ENCODE measurements at places on chromosomes 4 and X.
A peak's percentile ranks its signal among the peaks of the same experiment; 100 is the strongest.

DNA sequence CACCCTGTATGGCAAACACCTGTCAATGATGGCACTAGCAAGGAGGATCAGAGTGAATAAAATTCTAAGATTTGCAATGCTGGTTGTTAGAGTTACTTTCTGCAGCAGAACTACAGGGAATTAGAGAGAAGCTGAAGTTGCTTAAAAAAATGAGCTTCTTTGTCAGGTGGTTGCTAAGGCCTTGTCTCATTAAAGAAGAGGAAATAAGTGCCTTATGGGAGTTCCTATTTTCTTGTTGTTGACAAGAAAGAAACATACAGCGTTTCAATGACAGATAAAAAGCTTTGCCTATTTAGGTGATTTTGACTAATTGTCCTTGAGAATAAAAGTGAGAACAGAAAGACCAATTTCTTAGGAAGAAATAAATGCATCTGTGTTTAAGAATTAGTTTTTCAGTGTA is 106.0 kb upstream of the ARHGAP24 start:
- DNase-seq, result no peak

DNA sequence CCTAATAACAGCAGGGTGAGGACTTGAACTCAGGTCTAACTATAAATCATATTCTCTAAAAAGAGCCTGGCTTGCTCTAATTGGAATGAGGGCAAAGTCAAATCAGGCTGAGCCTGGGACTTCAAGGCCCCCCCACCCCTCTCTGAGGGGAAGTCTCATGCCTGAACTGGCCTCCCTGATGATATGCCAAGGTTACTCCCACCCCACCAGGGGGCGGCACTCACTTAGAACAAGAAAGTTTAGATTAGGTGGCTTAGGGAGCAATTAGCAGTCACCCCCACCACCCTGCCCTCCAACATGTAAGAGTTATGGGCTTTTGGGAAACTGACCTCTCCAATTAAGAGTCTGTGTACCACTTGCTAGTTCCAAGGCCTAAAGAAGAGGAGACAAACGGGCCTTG is 2.7 kb downstream of the FOXO4 start:
- DNase-seq, result peak; percentile 63

DNA sequence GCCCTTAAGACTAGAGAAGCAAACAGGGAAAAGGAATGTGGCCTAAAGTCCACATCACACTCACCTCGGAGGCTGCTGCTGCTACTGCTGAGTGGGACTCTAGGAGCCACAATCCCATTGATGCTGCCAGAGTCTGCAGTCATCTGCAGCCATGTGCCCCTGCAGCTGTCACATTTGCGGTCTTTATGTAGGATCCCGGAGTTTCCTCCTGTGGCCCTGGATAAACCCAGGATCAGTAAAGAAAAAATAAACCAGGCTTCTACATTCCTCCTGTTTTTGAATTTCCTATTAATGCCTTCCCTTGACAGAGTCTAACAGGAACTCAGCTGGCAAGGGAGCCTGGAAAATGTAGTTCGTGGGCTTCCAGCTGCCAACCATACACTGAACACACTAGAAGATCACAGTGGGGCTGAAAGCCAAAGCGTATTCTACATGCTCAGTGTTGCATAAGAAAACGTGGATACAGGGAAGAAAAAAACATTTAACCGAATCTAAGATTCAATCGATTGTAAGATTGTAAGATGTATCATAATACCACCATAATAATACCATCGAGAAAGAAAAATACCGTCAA is 10.3 kb upstream of the PHEX start:
- no peak for DNase-seq

DNA sequence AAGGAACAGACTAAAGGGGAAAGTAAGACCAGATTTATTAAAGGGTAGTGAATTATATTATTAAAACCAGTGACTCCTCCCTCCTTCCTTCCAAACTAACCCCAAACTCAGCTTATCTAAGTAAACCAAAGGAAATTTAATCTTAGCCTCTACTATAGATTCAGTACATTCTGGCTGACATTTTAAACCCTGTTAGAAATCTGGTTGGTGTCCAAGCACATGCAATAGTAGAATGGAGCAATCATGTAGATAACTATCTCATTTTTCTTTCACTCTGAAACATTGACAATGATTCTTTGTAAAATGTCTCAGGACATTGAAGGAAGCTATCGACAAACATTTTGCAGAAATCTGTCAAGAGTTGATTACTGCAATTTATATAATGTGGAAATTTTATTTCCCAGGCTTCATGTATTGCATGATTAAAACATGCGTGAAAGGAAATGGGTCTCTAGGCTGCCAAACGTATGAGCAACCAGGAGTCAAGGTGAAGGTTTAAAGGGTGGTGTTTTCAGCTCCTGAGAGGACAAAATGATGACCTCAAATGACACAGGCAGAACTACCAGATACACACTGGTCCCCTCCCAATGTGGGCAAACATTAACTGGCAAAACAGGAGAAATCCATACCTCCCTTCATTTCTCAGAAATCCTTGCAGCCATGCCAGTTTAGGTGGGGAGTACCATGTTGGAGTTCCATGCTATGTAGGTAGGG is 58.2 kb upstream of the RBM47 start:
- no peak for DNase-seq

GRCh38 chrX:54509400-54509799 is 13.4 kb upstream of the FGD1 start:
- DNase-seq, result no peak
